Muscle of leg (tissue), 16 donors: ENCODE measurements at places on chromosomes 5 and 9.

DNA sequence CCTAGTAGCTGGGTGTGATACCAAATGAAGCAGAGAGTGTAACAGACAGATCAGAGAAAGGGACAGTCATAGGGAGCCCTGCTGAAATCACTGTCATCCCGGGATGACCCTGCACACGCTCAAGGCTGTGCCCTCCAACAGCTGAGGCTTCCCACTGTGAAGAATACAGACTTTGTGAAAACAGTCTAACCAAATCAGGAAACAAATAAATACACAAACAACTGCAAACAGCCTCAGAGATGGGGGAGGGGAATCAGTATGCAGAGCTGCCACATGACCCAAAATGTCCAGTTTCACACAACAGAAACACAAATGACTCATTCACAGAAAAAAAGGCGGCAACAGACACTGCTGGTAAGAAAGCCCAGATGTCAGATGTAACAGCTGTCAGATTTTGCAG, 101.9 kb downstream of the ADAMTS2 start:
- peak; percentile 86 for DNase-seq
- H3K27ac ChIP-seq = peak overlapping the region; percentile 57
- H3K36me3 ChIP-seq = no peaks in the 10 kb centered on the region
- H3K27me3 ChIP-seq = peaks cover 3% of the 10 kb centered on the region

- H3K4me3 ChIP-seq = no peak overlapping the region
- H3K27ac ChIP-seq = no peak overlapping the region
- H3K4me1 ChIP-seq = peaks cover 8% of the 10 kb centered on the region
- DNase-seq = no peak
These were observed 177.0 kb upstream of the MVB12B start for GRCh38 chr9:126149661-126150060.

DNA sequence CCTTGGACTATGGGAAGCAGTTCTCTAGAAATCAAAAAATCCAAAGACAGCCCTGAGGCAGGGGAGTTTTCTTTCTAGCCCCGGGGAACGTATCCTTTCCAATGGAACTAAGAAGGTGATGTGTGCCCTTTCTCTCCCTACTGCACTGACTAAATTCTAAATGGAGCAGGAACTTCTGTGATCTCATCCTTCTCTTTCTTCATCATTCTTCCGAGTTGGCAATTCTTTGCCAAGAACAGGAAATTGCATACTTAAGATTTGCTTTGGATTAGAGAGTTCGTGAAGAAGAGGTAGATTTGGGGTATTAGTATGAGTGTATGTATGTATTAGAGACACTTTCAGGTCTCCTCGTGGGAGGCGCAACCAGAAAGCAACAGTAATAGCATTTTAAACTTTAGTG, 178.0 kb upstream of the PIK3R1 start:
- no peaks in the 10 kb centered on the region for H3K27me3 ChIP-seq
- no peak overlapping the region for H3K4me3 ChIP-seq
- no peak for DNase-seq
- H3K36me3 ChIP-seq = no peaks in the 10 kb centered on the region
- H3K4me1 ChIP-seq = peaks cover 8% of the 10 kb centered on the region

- H3K4me1 ChIP-seq = peaks cover 2% of the 10 kb centered on the region
- H3K4me3 ChIP-seq = no peak overlapping the region
- H3K36me3 ChIP-seq = no peaks in the 10 kb centered on the region
These were observed 113.3 kb upstream of the SPATA31D4 start for GRCh38 chr9:81814794-81815464.

GRCh38 chr5:99605904-99606303, 677.1 kb upstream of the CHD1 start:
- H3K4me1 ChIP-seq = no peaks in the 10 kb centered on the region
- no peak for DNase-seq
- no peaks in the 10 kb centered on the region for H3K36me3 ChIP-seq
- H3K27me3 ChIP-seq = no peaks in the 10 kb centered on the region

DNA sequence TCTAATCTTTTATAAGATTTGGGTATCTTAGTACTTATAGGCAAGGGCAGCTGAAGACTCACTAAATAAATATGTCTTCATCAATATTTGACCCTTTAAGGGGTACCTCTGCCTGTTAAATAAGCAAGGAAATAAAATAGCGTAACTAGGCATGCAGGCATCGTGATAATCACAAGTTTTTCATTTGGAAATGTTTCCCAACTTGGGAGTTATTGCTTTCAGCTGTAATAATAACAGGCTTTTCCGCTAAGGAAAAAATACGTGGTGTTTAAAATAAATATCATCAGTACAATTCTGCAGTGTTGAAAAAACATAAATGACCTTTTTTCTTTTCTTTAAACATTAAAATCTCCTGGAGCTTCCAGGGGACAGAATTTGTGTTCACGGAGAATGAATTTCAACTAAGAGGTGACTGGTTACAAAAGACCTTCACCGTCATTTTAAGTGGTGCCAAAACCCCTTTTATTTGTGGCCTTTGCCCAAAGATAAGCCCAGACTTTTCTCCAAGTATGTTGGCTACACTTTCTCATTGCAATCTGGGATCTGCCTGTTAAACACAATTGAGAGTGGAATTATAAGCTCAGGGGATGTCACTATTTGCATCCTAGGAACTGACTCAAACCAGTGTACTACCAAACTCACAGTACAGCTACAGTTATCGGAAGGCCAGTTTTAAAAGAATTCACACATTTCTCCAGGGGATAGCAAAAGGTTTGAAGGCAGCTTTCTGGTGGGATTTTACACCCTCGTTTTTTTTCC, 218.6 kb downstream of the FBXL7 start:
- H3K4me3 ChIP-seq = no peak overlapping the region
- DNase-seq = peak; percentile 56
- H3K36me3 ChIP-seq = no peaks in the 10 kb centered on the region
- no peaks in the 10 kb centered on the region for H3K27me3 ChIP-seq

DNA sequence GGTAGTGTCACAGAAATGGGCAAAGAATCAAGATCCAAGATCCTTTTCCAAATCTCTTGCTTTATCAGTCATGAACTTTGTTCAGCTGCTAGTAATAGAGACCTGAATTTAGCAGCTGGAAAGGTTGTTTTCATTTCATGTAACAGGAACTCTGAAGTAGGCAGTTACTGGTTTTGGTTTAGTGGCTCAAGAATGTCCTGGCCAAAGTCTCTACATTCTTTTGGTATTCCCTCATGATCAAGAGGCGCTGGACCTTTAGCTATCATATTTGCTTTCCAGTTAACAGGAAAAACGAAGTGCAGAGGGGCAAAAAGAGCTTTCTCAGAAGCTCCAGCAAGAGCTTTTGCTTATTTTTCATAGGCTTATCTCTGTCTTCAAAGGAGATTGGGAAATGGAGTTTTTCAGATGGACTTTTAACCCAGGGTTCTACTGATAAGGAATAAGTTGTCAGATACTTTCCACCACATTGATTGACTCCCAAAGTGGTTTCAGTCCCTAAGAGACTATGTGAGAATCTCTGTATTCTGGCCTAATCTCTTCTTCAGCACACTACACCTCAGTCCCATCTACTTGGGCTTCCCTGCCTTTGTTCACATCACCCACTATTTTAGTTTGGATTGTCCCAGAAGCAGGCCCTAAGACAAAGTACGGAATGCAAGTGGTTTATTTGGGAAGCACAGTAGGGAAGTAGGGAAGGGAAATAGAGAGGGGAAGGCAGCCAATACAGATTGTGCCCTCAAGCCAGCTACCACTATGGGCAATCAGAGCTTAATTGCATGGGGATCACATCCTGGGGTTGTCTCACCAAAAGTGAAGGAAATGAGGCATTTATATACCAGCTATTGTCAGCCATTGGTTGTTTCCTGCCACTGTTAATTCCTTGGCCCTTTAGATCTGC, 359.3 kb downstream of the LRRC70 start:
- no peak overlapping the region for H3K4me3 ChIP-seq
- no peaks in the 10 kb centered on the region for H3K4me1 ChIP-seq
- H3K27ac ChIP-seq = no peak overlapping the region
- DNase-seq = peak; percentile 42
